ENCODE measurements at places on chromosomes 7 and 10. TPM values are rescaled to one million over a fixed set of nuclear protein-coding genes. Genes with fewer than 3 reads are reported as not detected.

DNA sequence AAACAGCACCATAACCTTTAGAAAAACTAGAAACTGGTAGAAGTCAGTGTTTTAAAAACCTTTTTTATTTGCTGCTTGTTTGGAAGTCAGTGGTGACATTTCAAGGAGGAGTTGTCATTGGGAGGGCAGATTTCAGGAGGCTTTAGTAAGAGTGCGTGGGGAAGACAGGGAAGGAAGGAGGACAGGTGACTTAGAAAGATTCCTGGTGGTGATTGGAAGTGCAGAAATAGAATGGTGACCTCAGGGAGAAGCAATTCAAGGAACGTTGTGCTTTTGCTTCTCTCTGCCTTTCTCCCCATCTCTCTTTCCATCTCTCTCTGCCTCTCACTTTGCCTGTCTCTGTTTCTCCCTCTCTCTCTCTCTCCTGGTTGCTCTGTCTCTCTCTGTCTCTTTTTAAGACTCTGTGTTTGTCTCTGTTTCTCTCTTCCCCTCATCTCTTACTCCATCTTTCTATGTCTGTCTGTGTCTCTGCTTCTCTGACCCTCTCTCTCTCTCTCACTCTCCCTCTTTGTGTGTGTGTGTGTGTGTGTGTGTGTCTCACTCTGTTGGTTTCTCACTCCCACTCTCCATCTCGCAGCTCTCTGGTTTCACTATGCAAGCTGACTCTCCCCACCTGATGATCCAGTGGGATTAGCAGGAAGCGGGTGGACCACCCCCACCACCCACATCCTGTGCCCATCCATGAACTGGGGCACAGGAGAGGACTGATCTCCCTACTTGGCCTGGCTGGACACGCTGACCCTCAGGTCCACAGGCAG, 10.9 kb upstream of the PFKP start:
- no peak overlapping the region for H3K27ac ChIP-seq
- DNase-seq: no peak
- no peaks in the 10 kb centered on the region for H3K27me3 ChIP-seq
- no peaks in the 10 kb centered on the region for H3K4me1 ChIP-seq
- no peak overlapping the region for H3K4me3 ChIP-seq

DNA sequence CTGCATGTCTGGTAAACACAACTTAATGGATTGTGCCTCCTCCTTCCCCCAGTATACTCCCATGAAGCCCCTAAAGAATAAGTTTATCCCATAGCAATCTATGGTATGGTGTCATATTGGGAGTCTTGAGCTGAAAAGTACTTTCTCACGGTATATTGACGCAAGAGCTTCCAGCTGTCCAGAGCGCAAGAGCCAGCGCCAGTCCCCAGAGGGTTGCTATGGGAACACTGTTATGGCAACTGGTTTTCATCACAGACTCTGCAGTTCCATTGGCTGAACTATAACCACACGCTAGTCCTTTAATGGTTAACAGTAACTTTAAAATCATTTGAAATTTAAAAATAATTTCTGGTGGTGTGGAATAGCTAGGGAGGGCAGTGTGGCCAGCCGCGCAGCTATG, 46.9 kb downstream of the PRPF18 start:
- H3K27ac ChIP-seq: no peak overlapping the region
- H3K27me3 ChIP-seq: no peaks in the 10 kb centered on the region
- H3K4me1 ChIP-seq: no peaks in the 10 kb centered on the region
- H3K4me3 ChIP-seq: no peak overlapping the region

- no peak for DNase-seq
- H3K27ac ChIP-seq: no peak overlapping the region
- no peaks in the 10 kb centered on the region for H3K4me1 ChIP-seq
- H3K4me3 ChIP-seq: no peak overlapping the region
- H3K36me3 ChIP-seq: no peaks in the 10 kb centered on the region
Observed at GRCh38 chr7:74561898-74562613, 95.5 kb upstream of the GTF2I start.

GRCh38 chr7:137287651-137288258, 55.8 kb downstream of the PTN start:
- no peak overlapping the region for H3K4me3 ChIP-seq
- H3K36me3 ChIP-seq: no peaks in the 10 kb centered on the region
- no peaks in the 10 kb centered on the region for H3K4me1 ChIP-seq
- no peaks in the 10 kb centered on the region for H3K27me3 ChIP-seq

DNA sequence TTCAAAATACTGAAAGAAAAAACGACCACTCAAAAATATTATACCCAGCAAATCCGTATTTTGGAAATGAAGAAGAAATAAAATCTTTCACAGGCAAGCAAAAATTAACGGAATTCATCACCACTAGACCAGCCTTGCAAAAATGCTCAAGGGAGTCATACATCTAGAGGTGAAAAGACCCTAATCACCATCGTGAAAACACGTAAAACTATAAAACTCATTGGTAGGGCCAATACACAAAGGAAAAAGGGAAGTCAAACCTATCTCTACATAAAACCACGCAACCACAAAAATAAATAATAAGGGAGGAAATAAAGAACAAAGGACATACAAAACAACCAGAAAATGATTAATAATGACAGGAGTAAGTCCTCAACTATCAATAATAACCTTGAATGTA, 6.6 kb upstream of the AKR1B1 start:
- no peaks in the 10 kb centered on the region for H3K36me3 ChIP-seq
- DNase-seq: no peak
- H3K4me3 ChIP-seq: no peak overlapping the region

METTL27 gene
- total RNA-seq: 7.4 TPM

DPP6 gene
- total RNA-seq: 0.69 TPM

KAZALD1 gene
- 17.6 TPM for total RNA-seq

FKBP9 gene
- total RNA-seq: 122 TPM

PFKP gene
- total RNA-seq: 126 TPM
